ENCODE measurements at places on chromosomes 16 and 17. TPM values are rescaled to one million over a fixed set of nuclear protein-coding genes. Genes with fewer than 3 reads are reported as not detected.

Gene TPSB2
- not detected for total RNA-seq

Gene TBC1D3H
- 0.11 TPM for total RNA-seq

Gene STX1B
- 1.4 TPM for total RNA-seq

Gene ETV4
- 0.26 TPM for total RNA-seq

Gene AXIN2
- total RNA-seq = 13.5 TPM

Gene CBFA2T3
- total RNA-seq = not detected

Gene CCL17
- not detected for total RNA-seq

Gene SDR42E2
- not detected for total RNA-seq

Gene PRSS8
- not detected for total RNA-seq

Gene MT4
- total RNA-seq = not detected

All from articular chondrocyte of knee joint (primary cell).